ENCODE measurements at places on chromosomes 7 and 10. TPM values are rescaled to one million over a fixed set of nuclear protein-coding genes. Genes with fewer than 3 reads are reported as not detected.

Gene UCMA
- total RNA-seq, result not detected

Gene KLF14
- total RNA-seq, result 0.39 TPM

Gene TLX1
- total RNA-seq, result 0.13 TPM

DNA sequence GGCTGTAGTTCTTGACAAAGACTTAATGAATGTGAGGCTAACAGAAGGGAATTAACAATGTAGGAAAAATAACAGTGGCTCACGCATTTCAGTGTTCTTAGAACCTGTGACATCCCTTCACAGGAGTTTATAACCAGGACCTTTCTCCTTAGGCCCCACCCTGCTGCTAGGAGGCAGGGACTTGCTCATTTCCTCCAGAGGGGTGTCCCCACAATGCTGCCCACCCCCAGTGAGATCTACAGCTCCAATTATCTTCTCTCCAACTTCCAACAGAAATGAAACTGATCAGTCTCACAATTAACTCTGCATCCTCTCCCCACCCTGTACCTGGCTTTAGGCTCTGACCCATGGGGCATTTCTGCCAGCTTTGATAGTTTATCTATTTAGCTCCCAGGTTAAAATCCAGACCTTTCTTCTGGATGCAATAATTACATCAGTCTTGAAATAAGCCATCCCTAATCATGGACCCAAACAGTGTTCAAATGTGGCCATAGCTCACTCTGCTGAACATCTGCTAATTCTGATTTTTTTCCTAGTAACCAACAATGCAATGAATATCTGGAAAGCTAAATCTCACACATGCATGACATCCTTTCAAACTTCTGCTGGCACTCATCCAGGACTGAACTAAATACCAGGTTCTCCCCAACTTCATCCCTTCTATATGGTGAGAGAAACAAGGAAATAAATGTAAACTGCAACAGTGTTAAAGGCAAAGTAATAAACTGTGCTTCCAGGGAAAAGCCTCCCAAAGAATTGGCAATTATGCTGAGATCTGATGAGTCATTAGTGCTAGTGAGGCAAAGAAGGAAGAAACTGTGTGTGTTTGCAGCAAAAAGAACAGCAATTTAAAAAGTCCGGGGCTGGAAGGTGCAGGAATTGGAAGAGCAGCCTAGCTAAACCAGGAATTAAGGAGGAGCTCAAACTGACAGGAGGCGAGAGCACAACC lies 64.6 kb downstream of the HERPUD2 start:
- H3K36me3 ChIP-seq, result peaks cover 17% of the 10 kb centered on the region
- DNase-seq, result no peak
- H3K4me1 ChIP-seq, result no peaks in the 10 kb centered on the region
- H3K4me3 ChIP-seq, result no peak overlapping the region

DNA sequence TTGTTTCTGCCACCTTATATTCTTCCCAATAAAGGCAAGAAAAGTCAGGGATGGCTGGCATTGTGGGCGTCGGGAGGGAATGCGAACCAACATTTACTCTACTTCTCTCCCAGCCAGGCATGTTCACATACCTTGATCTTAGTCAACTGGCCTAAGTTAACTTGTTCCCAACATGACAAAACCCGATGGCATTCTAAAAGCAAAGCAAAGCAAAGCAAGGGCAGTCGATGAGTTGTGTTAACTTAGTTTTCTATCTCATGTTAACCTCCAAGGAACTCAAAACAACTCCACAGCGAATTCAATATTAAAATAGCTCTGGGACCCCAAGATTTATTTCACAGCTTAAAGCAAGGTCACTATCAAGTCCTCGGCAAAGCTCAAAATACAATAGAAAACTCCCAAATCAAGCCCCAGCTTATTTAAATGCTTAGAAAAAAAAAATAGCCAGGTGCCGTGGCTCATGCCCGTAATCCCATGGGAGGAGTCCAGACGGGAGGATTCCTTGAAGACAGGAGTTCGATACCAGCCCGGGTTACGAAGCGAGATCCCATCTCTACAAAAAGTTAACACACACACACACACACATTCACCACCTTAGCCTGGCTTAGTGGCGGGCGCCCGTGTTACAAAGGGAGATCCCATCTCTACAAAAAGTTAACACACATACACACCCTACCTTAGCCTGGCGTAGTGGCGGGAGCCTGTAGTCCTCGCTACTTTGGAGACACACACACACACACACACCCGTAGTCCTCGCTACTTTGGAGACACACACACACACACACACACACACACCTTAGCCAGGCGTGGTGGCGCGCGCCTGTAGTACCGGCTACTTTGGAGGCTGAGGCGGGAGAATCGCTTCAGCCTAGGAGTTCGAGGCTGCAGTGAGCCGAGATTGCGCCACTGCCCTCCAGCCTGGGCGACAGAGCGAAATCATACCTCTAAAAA lies 901 bp upstream of the CCNY start:
- no peaks in the 10 kb centered on the region for H3K27me3 ChIP-seq
- H3K4me3 ChIP-seq, result peak overlapping the region; percentile 88
- H3K27ac ChIP-seq, result peak overlapping the region; percentile 62
- peaks cover 29% of the 10 kb centered on the region for H3K4me1 ChIP-seq
- no peaks in the 10 kb centered on the region for H3K36me3 ChIP-seq
- DNase-seq, result no peak

DNA sequence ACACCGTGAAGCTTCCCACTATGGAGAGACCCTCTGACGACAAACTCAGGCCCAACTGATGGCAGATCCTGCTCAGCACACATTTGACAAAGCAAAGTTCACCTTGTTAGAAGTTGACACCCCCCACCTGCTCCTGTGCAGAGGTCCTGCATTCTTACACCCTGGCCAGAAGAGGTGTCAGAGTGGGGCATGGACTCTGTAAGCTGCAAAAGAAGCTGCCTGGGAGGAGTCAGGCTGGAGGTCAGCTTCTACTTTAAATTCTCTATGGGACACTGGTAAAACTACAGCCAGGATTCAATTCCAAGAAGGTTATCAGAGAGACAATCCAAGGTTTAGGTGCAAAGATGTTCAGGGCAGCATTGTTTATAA lies 20.0 kb upstream of the TNS3 start:
- H3K27ac ChIP-seq, result peak overlapping the region; percentile 100
- H3K4me1 ChIP-seq, result peaks cover 50% of the 10 kb centered on the region
- H3K36me3 ChIP-seq, result no peaks in the 10 kb centered on the region
- no peak overlapping the region for H3K4me3 ChIP-seq

DNA sequence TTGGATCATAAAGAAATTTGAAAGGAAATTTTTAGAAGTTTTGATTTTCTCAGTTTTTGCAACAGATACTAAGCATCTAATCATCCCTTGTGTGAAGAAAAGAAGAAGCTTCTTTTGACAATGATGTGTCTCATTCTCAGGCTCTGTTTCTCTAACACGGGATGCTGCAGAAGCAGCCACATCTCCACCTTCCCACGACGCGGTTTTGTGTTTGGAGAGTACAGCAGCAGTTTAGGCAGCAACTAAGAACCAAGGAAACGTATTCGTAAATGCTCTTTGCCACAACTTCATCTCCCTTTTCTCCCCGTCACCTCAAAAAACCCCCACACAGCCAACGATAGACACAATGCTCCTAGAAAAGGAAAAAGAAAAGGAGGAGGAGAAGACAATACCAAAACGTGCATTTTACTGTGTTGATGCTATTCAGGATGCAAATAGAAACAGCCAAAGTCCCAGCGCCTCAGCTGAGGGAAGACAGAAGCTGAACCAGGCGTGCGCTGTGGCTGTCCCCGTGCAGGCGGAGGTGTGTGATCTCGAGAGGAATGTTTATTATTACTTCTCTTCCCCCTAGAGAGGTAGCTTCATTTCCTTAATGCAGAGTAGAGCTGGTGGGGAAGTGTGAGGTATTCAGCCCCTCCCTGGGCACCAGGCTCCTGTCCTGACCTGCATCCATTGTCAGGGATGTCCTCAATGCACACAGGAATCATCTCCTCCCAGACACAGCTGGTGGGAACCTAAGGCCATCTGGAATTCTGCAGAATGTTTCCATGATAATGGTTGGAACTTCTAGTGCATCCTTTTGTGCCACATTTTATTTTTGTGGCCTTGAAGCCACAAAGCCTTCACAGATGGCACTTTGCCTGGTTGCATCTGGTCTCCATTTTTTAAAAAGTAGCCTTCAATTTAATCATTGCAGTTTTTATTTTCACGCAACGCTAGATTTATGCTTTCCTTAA lies 174.6 kb upstream of the KLF6 start:
- H3K4me1 ChIP-seq, result peaks cover 64% of the 10 kb centered on the region
- H3K4me3 ChIP-seq, result peak overlapping the region; percentile 39
- no peaks in the 10 kb centered on the region for H3K27me3 ChIP-seq
